ENCODE measurements at places on chromosomes 12 and 14. TPM values are rescaled to one million over a fixed set of nuclear protein-coding genes. Genes with fewer than 3 reads are reported as not detected.

The EIF2S3B gene
- 2.8 TPM for total RNA-seq

The GPX2 gene
- not detected for total RNA-seq

The SOCS4 gene
- 23.8 TPM for total RNA-seq

The IL26 gene
- total RNA-seq = not detected
